Glomerular endothelial cell (primary cell): ENCODE measurements at places on chromosomes 6 and 20.

DNA sequence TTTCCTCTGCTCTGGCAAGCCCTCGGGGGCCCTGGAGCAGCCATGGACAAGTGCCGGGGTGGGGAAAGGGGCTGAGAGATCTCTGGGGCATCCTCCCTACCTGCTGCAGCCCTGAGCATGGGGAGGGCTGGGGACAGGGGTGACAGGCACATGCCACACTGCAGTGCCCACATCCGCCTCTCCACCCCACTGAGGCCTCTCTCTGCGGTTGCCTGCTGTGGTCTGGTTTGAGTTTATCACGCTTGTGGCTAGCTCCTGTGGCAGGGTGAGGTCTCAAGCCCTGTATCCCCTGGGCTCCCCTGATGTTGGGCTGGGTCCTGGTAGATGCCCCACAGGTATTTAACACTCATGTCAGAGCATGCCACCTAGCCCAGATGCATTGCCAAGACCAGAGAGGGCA, 52.9 kb upstream of the MLN start:
- DNase-seq, result no peak

- DNase-seq, result no peak
These were observed 150.1 kb downstream of the COL9A1 start for GRCh38 chr6:70152786-70153185.

DNA sequence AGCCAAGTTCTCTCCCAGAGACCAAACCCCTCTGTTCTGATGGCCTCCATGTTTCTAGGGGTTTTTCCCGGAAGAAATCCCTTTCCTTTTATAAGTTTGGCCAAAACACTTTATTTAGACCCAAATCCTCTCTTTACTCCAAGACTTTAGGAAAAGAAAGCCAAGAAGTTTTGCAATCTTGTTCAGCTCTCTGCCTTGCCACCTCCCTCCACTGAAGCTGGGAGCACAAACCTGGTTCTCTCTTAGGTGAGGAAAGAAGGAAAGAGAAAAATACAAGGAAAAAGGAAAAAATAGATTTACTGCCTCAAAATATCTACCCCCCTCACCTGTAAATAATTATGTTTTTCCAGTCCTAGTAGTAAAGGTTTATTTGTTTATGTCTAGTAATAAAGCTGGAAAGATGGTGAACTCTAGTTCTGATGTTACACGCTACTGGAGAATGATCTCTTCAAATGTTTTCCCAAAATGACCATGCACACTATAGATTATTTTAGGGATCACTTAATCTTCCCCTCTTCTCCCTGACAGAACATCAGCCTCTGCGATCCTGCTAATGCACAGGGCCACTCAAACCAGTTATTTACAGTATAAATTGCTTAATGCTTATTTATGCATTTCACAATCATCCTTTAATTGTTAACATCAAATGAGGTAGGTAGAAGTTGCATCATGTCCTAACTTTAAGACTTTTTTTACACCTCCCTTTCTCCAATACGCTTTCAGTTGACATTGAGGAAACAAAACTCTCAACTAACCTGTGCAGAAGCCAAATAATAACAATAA, 10.9 kb upstream of the ARG1 start:
- no peak for DNase-seq

- no peak for DNase-seq
These were observed 118.4 kb downstream of the FARS2 start for GRCh38 chr6:5379647-5380242.

DNA sequence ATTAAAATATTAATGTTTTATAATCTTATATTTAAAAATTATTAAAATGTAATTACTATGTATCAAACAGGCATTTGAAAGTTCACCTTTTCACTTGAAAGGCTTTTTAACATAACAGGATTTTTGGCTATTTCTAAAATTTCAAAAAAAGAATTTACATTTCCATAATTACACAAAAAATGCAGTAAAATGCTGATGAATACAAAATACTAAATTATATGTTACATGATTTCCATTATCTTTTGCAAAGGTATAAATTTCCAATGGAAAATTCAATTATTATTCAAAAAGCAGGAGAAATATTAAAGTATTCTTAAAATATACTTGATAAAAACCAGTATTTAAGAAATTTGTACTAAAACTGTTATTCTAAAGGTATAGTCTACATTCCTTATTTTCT, 66.1 kb downstream of the PHIP start:
- DNase-seq, result no peak

DNA sequence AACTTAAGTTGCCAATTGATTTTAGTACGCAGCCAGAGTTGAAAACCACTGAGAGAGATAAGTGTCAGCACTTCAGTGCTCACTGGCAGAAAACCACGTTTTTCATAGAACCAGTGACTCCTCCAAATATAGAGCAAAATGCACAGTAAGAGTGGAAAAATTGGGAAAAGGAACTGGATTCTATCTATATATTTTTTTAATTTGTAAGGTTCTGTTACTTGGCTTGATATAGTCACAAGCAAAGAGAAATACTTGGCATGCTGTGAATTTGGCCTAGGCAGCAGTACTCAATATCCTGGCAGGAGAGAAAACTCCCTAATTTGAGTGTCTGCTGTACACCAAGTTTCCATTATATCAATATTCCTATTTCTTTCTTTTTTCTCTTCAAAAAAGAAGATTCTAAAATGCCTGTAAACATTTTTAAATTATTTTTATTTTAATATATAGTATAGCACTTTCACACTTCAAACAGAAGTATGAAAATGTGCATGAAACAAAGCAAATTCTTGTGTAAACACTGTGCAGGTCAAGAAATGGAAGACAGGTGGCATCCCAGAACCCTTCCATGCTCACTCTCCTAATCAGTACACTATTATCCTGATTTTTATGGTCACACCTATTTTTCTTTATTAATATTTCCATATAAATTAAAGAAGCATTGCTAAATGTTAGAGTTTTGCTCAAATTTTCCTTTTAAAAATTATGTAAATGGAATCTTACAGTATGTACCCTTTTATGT, 561.8 kb upstream of the RNF217 start:
- DNase-seq, result no peak

DNA sequence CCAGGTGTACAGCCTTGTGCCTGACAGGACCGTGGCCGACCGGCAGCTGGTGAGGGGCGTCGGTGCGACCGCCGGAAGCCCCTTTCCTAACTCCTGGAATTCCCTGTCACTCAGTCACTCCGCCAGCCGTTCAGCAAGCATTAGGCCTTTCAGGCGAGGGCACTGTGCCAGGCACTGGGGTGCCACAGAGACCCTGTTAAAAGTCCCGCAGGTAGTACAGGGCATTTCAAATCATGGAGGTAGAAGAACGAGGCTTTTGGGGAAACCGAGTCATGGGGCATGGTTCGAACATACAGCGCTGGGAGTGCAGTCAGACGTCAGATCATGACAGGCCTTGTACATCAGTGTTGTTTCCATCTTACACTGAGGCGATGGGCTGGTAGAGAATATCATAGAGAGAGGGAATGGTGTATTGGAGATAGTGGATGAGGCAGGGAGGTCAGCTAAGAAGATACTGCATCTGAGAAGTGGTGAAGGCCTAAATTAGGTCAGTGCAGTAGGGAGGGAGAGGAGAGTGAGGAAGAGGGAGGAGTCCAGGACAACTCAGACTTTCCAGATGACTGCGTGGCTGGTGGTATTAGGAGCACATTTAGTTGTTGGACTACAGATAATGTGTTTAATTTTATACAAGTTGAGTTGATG, 892 bp upstream of the DXO start:
- no peak for DNase-seq

- DNase-seq, result no peak
These were observed 183.2 kb downstream of the HIVEP2 start for GRCh38 chr6:142761756-142762155.

DNA sequence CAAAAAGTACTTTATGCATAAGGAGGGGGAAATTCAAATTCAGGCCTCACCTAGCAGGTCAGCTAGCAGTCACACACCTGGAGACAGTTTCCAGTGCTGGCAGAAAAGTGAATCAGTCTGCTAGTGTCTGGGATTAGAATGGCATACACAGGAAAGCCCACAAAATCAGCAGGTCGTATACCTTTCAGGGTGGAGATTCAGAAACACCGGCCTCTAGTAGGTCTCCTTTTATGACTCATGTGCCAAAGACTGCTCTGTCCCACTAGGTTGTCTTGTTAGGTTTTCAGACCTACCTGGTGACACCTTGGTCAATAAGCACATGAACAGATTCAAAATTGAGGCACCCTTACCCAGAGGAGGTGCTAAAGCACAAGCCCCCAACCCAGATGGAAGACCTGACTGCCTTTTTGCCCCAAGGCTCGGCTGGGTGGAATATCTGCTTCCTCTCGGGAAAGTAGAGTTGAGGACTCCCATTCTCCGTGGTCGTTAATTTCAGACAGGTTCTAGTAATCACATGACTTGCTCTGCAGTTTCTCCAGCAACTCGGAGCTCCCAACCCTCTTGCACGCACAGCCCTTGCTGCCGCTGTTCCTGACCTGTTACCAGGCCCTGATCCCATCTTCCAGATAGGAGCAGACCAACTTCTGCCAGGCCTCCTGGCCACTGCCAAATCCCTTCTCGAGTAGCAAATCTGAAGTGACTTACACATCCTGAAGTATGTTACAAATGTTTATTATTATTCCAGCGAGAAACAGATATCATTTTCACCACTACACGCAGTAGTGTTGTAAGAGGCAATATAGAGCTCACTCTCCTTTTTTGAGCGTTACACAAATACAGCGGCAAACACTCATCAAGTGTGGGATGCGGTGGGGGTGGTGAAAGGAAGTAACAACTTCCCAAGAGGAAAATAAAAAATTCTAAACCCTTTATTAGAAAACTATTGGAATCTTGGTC, 46.6 kb downstream of the AGPAT4 start:
- no peak for DNase-seq

DNA sequence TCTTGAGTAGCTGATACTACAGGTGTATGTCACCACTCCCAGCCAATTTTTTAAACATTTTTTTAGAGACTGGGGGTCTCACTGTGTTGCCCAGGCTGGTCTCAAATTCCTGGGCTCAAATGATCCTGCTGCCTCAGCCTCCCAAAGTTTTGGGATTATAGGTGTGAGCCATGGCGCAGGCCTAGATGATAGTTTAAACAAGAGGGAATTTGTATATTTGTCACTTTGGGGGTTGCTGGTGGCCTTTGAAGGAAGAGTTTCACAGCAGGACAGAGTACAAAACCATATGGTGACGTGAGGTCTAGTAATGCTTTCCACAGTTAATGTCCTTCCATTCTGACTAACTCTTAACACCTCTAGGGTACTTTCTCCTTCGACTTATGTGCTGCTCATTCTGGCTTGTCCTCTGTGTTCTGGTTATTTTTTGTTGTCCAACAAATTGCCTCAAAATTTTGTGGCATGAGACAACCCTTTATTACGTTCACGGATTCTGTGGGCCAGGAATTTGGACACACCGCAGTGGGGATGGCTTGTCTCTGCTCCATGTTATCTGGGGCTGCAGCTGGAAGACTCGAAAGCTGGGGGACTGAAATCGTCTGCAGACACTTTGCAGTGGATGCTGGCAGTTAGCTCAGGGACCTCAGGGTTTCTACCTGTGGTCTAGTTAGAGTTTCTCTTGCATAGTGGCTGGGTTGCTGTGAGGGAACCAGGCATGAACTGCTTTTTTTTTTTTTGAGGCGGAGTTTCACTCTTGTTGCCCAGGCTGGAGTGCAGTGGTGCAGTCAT, 23.0 kb upstream of the IER3 start:
- no peak for DNase-seq

DNA sequence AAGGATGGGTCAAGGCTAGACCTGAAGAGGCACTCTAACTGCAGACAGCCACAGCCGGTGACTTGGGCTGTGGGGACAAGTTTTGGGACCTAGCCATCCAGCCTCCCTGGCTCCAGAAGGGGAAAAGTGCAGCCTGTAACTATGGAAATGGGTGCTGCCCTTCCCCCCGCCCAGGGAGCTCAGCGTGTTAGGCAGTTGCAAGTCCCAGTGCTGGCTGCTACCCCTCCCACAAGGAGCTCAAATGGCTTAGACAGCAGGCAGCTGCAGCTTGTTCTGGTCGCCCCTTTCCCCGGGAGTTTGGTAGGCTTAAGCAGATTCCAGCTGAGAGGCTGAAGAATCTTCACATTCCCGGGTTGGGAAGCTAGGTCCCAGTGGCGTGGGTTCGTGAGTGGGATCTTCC, 162.6 kb downstream of the FAM83B start:
- no peak for DNase-seq

DNA sequence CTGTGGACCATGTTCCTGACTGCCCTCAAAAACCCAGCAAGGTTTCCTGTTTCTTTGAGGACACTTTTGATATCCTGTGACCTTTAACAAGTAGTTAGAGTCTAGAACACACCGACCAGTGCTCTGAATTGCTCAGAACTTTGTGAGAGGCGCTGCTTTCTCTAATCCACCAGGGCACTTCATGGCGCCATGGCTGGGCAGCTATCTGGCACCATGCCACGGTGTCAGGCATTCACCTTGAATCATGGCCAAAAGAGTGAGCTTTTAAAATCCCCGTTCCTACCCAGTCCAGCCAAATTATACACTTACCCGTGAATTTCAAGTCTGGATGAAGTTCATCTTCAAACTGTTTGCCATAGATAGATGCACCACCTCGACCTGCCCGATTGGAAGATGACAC, 17.0 kb upstream of the CPNE5 start:
- no peak for DNase-seq

GRCh38 chr6:160041608-160042007, 72.7 kb downstream of the IGF2R start:
- DNase-seq, result no peak

GRCh38 chr6:89758830-89759229, 60.8 kb downstream of the MDN1 start:
- no peak for DNase-seq

DNA sequence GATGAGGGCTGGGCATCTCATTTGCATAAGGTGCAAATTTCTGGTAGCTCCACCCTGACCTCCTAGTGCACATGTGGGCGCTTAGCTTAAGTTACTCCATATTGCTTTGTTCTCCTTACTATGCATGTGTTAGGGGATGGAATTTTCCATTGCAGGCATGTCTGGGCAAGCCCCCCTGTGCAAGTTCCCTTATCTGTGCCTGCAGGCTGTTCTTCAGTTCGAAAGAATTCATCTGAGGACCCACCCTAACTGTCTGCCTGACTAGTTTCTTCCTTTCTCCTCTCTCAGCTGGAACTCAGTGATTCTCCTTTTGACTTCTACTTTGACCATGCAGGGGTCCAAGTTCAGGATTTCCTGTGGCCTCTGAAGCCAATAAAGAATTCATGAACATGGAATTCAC, 30.2 kb downstream of the CCDC170 start:
- no peak for DNase-seq

DNA sequence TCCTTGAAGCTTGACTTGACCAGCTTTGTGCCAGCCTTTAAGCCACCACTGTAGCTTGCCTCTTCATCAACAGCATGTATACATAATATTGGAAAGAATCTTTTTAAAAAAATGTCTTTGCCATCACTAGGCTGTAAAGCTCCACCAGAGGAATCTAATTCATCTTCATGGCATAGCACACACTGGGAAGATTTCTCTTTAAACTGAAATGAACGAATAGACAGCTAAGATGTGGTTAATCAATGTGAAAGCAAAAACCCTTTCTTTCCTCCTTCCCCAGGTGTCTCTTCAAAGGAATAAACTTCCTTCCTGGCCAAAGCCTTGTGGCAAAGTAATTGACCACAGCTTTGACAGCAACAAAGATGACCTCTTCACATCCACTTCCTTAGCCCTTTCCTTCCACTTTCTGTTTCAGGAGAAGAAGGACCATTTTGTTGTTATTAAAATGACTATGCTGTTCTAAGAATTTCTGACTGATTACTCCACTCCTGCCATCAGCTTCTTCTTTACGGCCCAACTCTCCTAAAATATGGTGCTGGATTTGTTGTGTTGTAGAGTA, 428.7 kb upstream of the SOX4 start:
- no peak for DNase-seq

GRCh38 chr6:73560182-73560732, 39.4 kb upstream of the EEF1A1 start:
- DNase-seq, result no peak

- no peak for DNase-seq
These were observed 223.0 kb downstream of the QKI start for GRCh38 chr6:163637524-163637923.

GRCh38 chr6:1960486-1961142, 284.8 kb downstream of the GMDS start:
- no peak for DNase-seq
